ENCODE measurements at places on chromosomes 2 and 18.

- no peak for DNase-seq
These were observed 105.7 kb downstream of the KYNU start for GRCh38 chr2:142983174-142983573.

DNA sequence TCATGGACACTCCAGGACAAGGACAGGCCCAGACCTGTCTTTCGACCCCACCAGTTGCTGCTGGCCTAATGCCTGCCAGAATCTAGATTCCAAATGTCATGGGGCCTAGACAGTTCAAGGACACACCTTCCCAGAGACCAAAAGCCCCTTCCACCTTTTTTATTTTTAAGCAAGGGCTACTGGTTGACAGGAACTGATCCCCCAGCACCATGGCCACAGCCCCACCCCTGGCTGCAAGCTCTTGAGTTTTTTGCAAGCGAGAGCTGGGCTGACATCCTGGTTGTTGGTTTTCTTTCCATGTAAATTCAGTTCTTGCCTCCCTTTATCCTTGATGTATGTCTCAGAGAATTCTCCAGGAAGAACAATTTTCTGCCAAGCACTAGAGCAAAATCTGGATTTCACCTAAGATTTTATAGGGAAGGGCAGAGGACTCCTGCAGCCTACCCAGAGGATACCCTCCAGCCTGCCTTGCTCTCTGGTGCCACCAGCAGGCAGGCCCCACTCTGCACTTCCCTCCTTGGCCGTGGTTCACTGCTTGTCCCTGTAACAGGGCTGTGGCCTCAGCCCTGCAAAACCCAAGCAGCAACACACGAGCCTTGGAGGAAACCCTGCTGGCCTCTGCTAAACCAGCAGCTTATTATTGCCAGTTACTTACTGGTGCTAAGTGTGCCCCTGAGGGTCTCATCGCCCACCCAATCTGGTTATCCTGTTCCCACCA is 97.7 kb downstream of the TWIST2 start:
- no peak for DNase-seq

DNA sequence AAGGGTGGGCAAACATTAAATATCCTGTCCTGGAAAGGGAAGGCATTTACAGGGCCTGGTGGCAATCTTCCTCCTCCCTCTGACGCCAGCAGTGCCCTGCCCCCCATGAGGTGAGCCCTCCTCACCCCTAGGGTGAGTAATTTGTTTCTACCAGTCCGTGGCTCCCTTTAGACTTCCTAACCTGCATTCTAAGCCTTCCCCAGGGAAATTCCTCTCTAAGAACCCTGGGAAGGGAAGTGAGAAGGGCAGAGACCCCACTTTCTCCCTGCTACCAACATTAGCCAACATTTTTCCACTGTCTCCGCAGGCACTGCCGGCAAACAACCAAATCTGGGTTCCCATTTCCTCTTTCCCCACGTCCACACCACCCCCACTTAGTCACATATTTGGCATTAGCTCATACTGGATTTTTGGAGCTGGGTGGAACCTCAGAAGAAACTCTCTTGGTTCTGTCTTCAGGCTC is 69.3 kb downstream of the NRP2 start:
- DNase-seq = no peak

DNA sequence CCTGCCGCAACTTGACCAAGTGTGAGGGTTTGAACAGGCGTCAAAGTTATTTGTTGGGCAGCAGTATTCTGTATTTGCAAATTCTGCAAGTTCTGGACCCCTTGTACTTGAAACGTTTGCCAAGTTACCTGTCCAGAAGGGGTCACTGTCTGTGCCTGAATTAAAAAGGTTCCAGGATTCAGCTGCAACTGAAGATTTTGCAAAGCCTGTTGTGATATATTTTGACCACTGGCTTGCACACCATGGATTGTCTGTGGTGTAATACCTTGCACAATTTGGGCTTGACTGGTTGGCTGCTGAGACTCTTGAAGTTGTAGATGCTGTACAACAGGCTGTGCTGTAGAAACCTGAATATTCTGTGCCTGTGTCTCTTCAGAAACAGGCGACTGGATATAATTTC is 10.2 kb downstream of the SP3 start:
- no peak for DNase-seq

DNA sequence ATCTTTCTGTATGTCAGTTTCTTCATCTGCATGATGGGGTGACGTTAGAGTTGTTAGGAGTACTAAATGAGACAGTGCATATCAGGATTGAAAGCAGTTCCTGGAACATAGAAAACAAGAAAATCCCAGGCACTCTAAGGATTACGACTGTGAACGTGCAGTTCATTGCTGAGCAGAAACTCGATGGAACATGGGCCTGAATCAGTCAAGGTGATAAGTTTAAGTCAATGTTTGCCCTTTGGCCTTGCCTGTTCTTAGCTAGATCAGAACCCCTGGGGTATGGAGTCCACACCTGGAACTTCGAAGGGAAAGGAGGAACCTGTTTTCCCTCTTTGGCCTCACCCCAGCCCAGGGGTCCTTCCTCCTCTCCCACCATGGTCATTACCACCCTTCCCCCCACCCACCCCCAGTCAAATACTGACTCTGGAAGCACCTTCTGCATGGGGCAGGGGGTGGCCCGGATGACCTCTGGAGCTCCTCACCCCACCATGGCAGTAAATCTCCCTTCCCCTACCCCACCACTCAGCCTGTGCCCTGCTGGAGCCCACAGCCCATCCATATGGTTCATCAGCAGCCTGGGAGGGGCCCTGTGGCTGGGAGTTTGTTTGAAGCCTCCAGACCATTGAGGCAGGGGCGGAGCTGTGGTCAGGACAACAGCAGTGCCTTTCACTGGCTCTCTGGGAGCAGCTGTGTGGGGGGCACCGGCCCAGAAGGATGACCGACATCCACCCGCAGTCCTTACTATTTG is 164.1 kb downstream of the SMAD7 start:
- no peak for DNase-seq

GRCh38 chr2:101238930-101239759 is 13.5 kb upstream of the CNOT11 start:
- no peak for DNase-seq

DNA sequence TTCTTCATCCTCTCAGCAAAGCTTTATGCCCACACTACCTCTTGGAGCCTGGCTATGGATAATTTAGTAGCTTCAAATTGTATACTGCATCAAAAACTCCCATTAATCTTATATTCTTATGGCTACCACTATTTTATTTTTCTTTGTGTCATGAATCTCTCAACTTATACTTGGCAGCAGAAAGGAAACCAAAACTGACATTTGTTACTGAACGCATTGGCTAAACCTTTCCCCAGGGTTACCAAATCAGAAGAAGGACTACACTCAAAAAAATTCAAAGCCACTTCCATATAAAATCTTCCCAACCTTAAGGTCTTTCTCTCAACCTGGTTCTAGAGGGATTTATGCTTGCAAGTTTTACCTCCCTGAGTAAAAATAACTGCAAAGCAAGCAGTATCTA is 97.0 kb upstream of the REG3G start:
- DNase-seq = no peak

DNA sequence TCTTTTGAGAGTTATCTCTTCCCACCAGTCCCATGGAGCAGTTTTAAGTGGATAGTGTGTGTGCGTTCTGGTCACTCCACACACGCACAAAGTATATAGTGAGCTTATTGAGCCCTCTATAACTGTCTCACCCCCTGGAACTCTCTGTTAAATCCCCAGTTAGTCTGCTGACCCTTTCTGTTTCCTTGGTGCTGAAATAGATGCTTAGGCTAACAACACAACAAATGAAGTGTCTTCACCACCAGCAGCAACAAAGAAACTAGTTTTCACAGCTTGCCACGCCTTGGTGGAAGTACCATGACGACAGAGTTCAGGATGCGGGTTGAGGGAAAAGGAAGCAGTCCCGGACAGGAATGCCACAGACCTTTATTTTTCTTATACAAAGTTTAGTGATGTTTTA is 203.5 kb upstream of the TMEFF2 start:
- DNase-seq = no peak

DNA sequence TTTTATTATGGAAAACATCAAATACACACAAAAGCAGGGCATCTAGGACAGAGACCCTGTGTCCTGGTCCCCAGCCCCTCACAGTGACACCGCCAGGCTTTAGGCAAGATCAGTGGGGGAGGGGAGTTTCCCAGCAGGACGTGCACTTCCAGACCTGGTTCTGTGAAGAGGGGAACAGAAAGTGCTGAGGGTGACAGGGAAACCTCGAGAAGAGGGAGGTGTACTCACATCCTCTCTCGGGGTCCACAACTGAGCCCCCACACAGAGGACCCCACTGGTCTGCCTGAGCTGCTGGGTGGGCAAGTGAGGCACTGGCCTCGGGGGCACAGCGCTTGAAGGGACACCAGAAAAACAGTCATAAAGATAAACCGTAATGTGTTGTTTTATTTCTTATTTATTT is 4.4 kb upstream of the GPR35 start:
- no peak for DNase-seq

GRCh38 chr2:100042562-100042961 is 99.8 kb downstream of the AFF3 start:
- DNase-seq = no peak

- DNase-seq = no peak
These were observed 70.1 kb downstream of the DGKD start for GRCh38 chr2:233424154-233424951.

- DNase-seq = no peak
These were observed 169.3 kb downstream of the KCNE4 start for GRCh38 chr2:223221139-223221835.

- no peak for DNase-seq
These were observed 329.7 kb upstream of the ST6GAL2 start for GRCh38 chr2:107215401-107216350.

DNA sequence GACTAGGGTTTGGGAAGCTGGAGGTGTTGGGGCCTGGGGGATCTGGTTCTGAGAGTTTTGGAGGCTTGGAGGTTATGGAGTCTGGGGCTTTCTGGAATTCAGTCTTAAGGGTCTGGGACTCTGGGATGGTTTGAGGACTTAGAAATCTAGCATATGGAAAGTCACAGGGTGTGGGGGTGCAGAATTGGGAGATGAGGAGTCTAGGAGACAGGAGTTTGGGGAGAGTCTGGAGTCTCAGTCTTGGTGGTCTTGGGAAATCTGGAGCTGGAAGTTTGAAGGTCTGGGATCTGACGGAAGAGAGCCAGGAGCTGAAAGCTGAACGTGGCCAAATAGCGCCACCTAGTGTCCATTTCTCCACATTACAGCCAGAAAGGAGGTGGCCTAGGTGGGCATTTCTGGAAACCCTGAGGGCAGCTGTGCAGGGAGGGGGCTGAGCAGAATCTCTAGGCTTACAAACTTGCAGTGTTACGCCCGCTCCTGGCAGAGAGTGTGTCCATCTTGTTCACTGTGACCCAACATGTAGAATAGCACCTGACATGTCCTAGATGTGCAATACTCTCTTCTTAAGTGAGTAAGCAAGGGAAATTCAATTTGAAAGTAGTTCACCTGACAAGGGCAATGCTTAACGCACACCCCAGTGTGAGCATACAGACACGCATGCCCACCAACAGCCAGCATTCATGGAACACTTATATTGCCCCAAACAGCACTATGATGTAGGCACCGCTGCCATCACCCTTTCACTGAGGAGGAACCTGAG is 204.8 kb downstream of the TFCP2L1 start:
- DNase-seq = no peak

DNA sequence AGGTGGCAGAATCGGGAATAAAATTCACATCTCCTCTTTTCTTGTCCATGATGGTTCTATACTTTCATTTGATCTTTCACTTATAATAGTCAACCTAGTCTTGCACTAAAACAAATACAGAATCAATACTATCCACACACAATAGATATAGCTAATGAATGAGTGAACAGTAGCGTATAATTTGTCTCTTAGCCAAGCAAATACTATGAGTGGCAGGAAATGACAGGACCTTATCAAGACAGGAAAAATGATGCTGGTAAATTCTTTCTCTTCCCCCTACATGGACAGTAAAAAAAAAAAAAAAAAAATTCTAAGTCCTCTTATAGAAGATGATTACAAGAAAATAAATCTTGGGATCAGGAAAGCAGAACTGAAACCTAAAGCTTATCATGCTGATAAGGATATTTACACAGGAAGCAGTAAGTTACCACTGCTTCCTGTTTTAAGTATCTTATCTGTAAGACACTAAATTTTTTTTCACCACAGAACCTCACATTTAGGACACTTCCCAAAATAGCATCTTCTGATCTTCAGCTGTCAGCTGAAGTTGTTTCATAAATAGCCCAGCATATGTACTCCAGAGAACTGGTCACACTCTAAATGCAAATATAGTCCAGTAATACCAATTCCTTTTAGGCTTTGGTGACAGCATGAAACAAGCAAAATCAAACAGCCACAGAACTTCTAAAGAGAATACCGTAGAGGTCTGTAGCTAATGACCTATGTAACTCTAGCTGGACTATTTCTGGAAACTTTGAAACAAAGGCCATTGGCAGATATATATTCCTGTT is 27.0 kb downstream of the IRS1 start:
- no peak for DNase-seq

DNA sequence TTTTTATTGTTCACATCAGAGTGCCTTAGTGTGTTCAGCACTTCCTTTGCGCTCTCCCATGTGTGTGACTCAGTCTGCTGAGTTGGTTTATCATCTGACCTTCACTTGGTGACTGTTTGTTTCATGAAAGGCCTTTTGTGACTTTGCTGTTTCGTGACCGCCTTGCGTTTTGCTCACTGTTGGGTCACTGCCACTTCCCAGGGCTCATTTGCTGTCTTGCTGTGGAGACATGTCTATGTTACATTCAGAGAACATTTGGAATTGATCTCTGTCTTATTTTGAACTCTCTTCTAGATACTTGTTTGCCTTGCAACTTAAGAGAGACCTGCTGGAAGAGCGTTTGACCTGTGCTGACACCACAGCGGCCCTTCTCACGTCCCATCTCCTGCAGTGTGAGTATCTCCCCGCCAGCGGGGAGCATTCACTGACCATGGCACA is 54.7 kb downstream of the FARP2 start:
- DNase-seq = no peak

DNA sequence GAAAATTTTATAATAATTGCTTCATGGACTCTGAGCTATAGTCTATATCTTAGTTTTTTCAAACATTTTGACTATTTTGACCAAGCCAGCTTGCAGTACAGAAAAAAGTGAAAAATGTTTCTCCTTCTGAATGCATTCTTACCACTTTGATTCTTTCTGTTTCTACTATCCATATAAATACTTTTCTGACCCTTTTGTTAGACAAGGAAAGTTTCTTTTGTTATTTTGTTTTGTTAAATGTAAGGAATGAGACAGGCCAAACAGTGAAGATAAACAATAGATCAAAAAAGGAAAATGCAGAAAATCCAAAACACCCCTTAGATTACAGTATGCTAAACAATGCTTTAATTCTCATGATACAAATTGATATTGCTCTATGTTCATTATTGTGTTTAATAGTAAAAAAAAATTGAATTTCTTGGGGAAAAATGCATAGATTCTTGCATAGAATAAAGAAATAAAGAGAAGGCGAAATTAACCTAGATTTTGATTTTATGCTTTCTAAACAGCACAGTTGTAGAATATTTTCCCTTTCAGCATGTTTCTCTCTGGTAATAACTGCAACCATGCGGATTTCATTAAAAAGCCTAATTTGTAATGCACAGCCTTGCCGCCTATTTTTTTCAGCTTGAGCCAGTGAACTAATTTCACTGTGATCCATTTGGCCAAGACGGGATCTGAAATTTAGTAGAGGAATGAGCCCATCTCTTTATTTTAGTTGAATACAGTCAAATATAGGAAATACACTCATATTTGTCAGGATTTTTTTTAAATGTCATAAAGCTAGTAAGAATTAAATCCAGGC is 976 bp downstream of the TNFAIP6 start:
- DNase-seq = no peak

GRCh38 chr2:170436077-170436943 is 258.4 kb downstream of the MYO3B start:
- DNase-seq = no peak

GRCh38 chr2:237196409-237196808 is 110.7 kb downstream of the COPS8 start:
- no peak for DNase-seq

- no peak for DNase-seq
These were observed 273.6 kb downstream of the PIEZO2 start for GRCh38 chr18:10875811-10876210.

Data from stimulated activated CD8-positive, alpha-beta memory T cell treated with anti-CD3 and anti-CD28 coated beads, Interleukin-4, amount 100 ng/mL, for 4 hours (primary cell).